ENCODE measurements at places on chromosomes 1 and 21.

DNA sequence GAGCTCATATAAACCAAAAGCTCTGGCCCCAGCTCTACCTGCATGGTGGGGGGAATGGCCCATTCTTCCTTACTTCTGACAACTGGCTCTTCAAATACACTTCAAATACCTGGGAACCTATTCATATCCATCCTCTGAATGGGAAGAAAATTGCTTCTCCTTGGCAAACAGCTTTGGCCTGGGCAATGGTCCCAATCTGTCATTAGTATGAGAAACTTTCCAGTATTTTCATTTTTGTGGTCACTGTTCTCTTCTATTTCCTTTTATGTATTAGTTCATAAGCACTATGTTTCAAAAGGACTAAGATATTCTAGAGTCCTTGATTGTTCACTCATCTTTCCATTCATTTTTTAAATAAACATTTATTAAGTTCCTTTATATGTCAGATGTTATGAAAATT lies 5.2 kb upstream of the HSD3B2 start:
- no peak for DNase-seq

GRCh38 chr1:21782349-21782867 lies 541 bp downstream of the USP48 start:
- DNase-seq = peak; percentile 79

- DNase-seq = no peak
Measured at GRCh38 chr21:27759091-27759659, 792.3 kb upstream of the ADAMTS5 start.

- DNase-seq = no peak
Measured at GRCh38 chr1:107116306-107116790, 24.5 kb upstream of the NTNG1 start.

DNA sequence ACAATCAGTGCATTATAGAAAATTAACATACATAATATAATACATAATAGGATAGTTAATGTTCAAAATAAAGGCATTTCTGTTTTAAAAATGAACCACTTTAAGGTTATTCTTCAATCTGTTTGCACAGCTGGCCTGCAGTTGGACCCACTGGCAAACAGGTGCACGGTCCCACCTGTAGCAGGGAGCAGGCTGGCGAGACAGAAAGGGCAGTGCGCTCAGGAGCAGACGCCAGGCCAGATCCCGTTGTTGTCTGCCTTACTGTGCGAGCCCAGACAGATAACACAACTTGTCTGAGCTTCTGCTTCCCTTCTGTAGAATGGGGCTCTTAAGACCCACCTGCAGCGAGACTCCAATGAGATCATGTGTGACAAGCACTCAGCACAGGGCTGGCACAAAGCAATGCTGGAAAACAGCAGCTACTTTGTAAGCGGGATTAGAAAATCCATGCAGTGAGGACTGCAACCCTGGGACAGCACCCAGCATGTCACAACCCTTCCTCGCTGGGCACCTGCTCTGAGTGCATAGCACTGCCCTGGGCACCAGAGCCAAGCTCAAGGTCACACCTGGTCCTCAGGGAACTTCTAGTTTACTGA lies 33.5 kb downstream of the VPS26C start:
- DNase-seq = no peak

GRCh38 chr1:147853391-147853790 lies 49.2 kb upstream of the GJA8 start:
- no peak for DNase-seq

DNA sequence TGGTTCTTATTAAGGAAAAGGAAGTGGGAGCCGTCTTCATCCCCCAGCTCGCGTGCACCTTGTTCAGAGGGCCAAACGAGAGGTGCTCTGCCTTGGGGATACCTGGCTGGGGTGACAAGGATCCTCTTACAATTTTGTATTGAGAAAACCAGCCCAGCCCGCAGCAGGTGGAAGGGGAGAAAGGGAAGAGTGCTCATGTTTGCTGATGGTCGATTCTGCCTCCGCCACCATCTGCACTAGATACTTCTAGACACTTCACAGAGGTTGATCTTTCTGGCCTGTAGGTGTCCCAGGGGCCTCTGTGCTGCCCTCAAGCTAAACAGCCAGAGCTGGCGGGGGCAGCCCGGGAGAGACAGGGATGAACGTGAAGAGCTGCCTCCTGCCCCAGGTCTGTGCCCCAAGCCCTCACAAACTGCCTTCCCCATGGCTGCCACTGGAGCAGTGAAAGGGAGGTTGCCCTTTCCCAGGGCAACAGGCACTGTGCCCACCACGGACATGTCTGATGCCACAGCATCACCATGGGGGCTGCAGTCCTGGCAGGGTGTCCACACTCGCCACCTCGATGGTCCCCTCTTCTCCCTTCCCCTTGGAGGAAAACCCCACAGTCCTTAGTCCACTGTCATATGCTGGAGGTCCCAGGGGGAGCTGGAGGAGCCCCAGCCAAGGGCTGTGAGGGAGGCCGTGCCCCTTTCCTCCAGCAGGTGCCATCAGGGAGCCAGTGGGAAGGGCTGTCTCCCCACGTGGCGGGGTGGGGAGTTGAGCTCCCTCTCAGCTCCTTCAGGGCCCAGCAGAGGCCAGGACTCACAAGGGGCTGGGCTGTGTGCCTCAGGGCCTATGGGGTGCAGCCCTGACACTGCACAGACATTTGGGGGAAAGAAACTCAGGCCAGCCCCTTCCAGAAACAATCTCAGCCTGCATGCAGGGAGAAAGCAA lies 8.1 kb downstream of the ADPRS start:
- no peak for DNase-seq

GRCh38 chr1:50633465-50633864 lies 210.2 kb upstream of the DMRTA2 start:
- no peak for DNase-seq

DNA sequence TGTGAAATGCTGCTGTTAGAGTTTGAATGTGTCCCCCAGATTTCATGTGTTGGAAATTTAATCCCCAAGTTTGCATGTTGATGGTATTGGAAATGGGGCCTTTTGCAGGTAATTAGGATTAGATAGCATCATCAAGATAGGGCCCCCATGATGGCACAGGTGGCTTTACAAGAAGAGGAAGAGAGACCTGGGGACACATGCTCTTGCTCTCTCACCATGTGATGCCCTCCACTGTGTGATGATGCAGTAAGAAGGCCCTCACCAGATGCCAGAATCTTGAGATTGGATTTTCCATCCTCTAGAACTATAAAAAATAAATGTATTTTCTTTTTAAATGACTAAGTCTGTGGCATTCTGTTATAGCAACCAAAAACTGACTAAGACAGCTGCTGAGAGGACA lies 57.0 kb upstream of the NEK7 start:
- no peak for DNase-seq

- no peak for DNase-seq
Measured at GRCh38 chr1:36134505-36135329, 9.7 kb upstream of the COL8A2 start.

DNA sequence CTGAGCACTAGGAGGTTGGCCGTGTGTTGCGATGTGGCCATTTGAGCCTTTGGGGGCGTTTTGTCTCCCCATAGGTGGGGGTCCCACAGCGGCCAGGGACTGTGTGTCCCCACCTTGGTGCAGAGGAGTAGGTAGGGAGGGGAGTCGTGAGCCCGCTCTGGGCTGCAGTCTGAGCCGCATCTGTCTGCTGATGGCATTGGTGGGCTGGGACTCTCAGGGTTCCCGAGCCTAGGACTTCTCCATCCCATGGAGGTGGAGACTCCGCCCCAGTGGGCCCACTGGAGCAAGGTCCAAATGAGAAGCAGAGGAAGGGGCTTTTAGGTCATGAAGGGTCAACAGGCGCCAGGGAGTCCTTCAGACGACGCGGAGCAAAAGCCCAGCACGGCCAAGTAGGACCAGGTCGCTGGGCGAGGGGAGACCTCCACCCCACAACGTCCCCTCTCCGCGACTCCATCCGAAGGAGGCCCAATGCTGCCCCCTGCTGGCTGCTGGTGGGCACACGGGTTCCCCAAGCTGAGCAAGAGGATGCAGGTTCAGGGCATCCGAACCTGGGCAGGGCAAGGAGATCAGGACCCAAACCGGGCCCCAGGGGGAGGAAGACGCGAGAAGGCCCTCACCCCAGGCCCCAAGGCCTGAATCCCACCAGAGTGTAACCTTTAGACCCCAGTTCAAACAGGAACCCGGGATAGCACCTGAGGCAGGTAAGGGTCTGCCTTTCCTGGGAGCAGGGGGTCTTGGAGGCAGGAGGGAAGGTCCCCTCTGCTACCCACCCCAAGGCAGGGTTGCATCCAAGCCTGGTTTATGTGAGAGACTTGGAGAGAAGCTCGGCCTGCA lies 14.9 kb downstream of the TTC34 start:
- DNase-seq = peak; percentile 69

- DNase-seq = no peak
Measured at GRCh38 chr21:45818276-45818903, 163.2 kb upstream of the COL6A1 start.

DNA sequence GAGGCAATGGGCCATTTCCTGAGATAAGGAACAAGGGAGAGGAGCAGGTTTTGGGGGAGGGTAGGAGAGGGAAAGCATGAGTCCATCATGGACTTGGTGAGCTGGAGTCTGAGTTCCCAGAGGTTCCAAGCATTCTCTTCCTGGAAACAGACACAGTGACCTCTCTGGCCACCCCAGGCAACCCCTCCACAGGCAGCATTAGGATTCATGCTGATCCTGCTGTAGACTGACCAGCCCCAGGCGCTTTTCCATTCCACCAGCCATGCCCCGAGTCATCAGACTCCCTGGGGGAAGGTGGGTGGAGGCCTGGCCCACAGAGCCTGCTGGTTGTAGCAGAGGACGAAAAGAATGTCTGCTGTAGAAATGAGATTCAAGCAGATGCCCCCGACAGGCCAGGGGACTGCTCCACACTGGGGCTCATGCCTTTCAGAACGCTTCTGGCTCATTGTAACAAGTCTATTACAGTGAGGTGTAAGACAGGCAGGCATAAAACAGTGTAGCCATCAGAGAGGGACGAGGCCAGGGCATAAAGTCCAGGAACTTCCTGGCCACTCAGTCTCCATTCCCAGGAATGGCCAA lies 52.2 kb downstream of the KCND3 start:
- no peak for DNase-seq

DNA sequence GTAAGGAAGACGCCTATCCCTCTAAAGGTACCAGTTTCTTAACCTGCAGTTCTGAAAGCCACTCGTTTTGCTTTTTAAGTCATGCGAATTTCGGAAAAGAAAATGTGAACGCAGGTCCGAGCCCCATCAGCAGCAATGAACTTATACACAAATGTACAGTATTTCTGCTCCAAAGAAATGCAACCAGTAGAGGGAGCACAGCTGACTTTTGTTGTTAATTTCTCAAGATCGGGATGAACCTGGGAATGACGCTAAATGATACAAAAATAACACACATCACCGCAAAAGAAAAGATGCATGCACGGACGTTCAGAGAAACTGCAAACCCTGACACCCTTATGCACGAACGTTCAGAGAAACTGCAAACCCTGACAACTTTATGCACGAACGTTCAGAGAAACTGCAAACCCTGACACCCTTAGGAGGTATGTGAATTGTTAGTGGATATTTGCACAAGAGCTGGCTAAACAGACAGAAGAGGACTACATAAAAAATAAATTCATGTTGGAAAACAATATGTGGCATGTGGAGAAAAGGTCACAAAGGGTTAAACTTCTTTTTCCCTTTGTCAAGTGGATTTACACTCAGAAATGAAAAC lies 3.5 kb upstream of the TIAM1 start:
- DNase-seq = no peak

- DNase-seq = no peak
Measured at GRCh38 chr1:119953266-119953998, 57.1 kb upstream of the ADAM30 start.

DNA sequence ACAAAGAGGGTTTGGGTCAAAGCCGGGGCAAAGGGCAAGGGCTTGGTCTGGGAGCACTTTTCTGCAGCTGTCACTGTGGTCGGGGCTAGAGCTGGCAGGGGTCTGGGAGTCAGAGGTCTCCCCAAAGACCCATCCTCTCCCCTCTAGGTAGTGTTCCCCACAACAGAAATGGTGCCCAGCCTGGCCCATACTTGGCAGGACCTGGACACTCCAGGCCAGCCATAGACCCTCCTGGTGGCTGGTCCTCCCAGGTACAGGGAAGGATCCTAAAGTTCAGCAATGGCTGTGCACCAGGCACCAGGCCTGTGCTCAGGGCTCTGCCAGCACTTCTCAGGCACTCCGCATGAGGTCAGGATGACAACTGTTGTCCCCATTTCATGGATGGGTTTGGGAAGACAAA lies 11.0 kb downstream of the ESPN start:
- no peak for DNase-seq

DNA sequence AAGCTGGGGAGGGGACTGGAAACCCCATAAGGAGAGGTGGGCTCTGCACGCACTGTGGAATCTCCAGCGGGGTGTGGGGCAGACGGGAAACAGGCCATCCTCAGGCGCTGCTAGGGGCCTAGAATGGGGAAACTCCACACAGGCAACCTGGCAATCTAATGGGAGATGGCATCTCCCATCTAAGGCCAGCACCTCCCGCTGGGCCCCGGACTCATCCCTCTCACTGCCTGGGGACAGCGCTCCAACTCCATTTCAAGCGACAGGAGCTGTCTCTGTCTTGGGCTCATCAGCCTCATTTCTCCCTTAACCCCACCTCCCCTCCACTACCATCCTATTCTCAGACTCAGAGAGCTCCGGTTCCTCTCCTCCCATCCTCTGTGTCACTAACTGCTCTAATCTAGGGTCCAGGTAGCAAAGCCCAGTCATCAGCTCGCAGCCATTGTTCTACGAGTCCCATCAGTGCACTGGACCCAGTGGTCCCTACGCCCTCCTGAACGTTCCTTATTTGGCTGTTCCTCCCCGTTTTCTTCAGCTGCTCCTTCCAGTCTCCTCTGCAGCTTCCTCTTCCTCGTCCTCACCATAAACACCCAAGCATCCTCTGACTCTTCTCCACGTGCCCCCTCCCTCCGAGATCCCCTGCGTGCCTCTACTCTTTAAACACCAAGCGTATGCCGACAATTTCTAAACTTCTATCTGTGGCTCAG lies 93.4 kb upstream of the CASZ1 start:
- peak; percentile 1 for DNase-seq

DNA sequence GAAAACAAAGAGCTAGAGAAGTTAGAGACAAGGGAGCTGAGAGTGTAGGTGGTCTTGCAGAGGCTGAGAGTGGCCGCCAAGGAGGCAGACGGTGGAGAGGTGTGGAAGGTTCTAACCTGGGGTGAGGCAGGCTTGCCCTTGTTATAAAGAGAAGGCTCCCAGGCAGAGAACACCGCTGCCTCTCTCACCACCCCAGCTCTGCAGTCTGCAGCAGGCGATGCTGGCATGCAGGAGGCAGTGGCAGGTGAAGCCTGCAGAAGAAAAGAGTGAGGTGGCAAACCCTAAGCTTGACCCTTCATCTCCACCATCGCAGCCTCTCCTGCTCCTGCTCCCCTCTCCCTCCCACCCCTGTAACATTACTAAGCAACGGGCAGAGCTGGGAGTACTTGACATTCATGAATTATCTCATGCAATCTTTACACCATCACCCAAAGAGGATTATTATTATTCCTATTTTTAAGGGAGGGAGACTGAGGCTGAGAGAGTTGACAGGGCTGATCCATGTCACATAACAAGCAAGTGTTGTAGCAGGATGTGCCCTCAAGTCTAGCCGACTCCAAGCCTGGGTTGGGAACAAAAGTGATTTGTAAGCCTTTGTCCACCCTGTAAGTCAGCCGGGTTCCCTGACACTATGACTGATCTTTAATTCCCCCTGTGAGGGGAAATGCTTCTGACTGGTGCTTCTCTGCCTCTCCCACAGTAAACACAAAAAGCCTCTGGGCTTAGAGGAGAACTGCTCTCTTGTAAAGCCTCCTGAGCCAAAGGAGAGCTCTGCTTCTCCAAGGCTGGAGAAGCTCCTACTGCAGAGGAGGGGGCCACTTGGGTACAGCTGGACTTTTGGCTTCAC lies 36.1 kb downstream of the KANK4 start:
- DNase-seq = no peak

GRCh38 chr1:162913345-162913744 lies 52.4 kb upstream of the CCDC190 start:
- no peak for DNase-seq

GRCh38 chr1:84504580-84505492 lies 1.4 kb upstream of the SPATA1 start:
- no peak for DNase-seq

Measured in CD8-positive, alpha-beta T cell (primary cell).